ENCODE measurements at places on chromosomes 4 and X.

DNA sequence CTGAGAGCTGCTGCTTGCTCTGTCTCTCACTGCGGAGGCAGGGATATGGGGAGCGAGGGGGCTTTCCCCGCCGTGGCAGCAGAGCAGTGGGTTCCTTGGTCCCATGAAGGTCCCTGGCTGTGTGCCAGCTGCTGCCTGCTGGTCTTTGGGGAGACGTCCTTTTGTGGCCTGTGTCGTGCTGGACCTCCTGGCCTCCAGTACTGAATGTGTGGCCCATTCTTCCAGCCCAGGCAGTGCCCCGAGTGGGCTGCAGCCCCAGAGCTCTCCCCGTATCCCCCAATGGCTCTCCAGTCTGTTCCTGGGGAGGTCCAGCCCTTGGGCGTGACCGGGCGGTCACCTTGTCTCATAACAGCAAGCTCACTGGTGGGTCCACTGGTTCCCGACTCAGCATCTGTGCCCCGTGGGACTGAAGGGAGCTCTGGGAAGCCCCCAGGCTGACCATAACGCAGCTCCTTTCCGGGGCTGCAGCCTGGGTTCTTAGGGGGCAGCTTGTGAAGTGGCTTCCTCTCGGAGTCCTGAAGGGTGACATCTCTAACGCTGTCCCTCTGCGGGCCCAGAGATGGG is 115.6 kb downstream of the SMIM20 start:
- no peak for DNase-seq

DNA sequence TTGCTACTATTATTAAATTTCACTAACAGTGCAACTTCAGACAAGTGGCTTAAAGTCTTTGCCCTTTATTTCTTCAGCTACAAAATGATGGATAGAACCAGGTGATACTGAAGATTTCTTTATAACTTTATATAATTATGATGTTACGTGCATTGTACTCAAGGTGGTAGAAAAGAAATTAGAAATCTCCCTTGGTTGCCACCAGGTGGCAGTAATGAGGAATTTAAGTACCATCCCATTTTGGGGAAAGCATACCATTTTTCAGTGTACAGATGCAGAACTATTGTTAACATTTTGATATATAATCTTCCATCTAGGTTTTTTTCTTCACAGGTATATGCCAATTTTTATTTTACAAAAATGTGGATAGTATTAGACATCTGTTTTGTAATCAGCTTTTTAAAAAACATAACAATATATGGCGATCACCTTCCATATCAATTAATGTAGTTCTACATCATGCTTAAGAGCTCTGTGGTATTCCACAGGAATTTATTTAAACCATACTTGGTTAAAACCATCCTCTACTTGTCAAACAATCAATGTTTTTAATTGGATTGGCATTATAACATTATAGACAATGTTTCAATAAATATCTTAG is 37.7 kb upstream of the RAB33B start:
- DNase-seq: no peak

GRCh38 chr4:24266951-24267722 is 317.2 kb downstream of the DHX15 start:
- DNase-seq: no peak

DNA sequence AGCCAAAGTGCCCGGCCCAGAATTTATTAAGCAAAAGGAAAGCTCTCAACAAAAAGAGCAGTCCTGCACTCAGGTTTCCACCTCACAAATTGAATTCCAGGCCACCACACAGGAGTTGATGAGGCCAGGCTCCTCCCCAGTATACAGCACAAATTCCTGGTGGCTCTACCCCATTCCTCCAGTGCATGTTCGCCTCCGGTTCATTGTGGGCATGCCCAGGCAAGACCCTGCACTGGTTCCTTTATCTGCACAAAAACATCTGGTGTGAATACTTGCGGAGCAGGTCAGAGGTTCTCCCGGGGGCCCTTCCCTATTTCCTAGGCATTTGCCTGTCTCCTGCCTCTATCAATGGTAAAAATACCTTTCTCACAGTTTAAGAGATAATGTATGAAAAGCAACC is 195.2 kb upstream of the ANXA10 start:
- DNase-seq: no peak

DNA sequence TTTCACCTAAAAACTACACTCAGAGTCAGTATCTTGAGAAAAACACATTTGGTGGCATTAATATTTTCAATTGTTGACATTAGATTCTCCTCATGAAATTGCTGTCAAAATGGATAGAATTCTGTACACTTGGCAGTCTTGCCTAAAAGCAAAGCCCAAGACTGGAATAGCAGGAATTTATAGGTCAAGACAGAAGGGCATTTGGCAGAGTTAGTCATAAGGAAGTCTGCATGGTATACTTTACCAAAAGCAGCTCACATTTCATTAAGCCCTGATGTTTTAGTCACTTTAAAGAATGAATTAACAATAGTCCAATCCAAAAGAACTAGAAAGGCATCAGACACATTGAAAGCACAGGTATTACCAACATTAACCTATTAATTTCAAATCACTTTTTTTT is 7.1 kb downstream of the CCDC160 start:
- no peak for DNase-seq

DNA sequence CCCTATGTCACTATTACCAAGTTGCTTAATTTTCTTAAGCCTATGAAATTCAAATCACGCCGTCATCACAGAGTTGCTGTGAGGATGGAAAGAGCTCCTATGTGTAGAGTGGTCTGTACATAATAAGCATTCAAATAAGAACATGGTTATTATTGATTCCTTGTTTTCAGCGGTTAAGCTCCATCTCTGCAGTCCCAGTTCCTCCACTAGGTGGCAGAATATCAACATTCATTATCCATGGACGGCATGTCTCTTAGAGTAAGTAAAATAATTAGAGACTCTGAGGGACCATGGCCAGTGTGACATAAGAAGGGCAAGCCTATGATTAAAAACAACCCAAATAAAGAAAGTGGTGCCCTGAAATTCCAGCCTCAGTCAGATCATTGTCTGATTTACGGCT is 132.5 kb upstream of the NHS start:
- no peak for DNase-seq

GRCh38 chr4:76029300-76029699 is 6.0 kb upstream of the CXCL10 start:
- no peak for DNase-seq

DNA sequence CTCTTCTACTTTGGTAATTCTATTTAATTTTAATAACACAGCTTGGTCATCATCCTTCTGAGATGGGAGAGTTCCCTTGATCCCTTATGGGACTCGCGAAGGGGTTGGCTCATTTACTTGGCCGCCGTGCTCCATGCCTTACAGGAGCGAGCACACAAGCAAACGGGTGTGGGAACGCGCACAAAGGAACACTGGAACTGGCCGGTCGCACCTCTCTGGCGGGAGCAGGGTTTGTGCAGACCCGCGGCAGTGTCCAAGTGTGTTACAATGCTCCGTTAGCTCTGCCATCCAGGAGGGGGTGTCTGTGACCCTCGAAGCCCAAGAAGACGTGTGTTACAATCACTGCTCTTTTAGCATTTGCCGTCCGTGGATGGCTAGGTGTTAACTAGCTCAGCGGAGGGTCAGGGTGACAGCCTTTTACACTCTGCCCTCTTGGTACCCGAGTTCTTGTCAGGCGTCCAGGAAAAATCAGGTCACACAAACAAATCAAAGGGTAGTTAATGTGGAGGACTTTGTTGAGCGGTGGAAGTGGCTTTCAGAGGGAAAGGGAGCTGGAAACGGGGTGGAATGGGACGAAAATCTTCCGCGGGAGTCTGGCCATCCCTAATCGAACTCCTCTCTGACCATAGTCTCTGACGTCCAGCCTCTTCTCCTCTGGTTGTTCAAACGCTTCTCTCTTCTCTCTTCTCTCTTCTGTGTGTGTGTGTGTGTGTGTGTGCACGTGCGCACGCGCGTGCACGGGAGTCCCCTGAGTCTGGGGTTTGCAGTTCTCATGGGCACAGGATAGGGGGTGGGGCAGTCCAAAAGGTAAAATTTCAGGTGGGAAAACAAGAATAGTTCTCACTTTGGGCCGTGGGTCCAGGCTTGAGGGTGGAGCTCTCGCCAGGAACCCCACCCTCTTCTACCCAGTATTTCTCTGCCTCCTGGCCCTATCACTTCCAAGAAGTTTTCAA is 76.3 kb downstream of the SLC10A7 start:
- peak; percentile 20 for DNase-seq

DNA sequence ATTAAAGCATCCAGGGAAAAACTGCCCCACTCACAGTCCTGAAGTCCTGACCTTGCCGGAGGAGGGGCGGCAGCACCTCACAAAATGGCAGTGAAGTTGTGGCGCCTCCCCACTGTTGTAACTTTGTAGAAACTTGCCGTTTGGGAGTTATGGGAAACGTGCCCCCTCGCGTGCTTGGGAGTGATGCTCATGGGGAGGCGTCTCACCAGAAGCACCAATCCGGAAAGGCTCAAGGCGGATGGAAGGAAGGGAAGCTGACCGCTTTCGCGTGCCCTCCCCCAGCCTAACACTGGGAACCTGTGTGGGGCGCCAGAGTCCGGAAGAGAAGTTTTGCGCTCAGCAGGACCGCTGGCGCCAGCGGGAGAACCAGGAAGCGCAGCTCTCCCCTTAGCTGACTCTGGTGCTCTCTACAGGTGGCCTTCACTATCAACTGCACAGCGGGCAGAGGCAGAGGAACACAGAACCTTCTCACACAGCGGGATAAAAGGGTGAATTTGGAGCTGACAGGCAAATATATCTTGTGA is at the start of the genes CT45A10 and SAGE1:
CT45A10 (minus strand) TSS at position 151 of the 524 bp plus-strand sequence. CDS start 8,100 bp downstream, outside the sequence.
SAGE1 (plus strand) TSS at position 423 of the 524 bp plus-strand sequence. CDS start 2,527 bp downstream, outside the sequence.
- DNase-seq: no peak

DNA sequence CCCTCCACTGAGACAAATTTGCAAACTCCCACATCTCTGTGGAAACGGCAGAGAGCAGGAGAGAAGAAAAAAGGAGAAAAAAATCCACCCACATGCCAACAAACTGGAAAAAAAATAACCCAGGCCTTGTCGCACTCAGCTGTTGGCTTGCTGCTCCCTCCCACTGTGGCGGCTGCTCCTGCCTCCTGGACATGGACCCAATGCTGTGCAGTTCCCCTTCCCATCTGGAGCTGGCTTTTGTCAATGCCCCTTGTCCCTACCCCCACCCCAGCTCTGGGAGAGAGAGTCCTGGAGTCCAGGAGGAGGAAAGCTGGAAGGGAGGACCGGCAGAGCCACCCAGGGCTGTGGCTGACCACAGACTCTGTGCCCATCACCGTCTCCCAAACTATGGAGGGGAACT is 50.8 kb upstream of the IQSEC2 start:
- no peak for DNase-seq

DNA sequence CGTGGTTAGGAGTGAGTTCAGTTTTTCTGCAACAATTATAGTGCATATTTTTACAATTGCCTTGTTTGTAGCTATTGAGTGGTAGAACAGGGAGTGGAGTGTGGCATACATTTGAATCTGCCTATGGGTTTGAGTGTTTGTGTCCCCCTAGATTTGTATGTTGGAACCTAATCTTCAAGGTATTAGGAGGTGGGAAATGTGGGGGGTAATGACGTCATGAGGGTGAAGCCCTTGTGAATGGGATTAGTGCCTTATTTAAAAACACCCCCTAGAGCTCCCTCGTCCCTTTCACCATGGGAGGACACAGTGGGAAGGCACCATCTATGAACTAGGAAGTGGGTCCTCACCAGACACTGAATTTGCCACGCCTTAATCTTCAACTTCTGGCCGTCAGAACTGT is 819.6 kb downstream of the NLGN4X start:
- no peak for DNase-seq

GRCh38 chr4:53809816-53810215 is 218.5 kb upstream of the LNX1 start:
- DNase-seq: no peak

- DNase-seq: no peak
Observed at GRCh38 chrX:22135994-22136684, 104.0 kb downstream of the PHEX start.

GRCh38 chrX:154799556-154800348 is 5.5 kb downstream of the MPP1 start:
- no peak for DNase-seq

- DNase-seq: peak; percentile 52
Observed at GRCh38 chr4:675036-675882, 917 bp downstream of the MYL5 start.

DNA sequence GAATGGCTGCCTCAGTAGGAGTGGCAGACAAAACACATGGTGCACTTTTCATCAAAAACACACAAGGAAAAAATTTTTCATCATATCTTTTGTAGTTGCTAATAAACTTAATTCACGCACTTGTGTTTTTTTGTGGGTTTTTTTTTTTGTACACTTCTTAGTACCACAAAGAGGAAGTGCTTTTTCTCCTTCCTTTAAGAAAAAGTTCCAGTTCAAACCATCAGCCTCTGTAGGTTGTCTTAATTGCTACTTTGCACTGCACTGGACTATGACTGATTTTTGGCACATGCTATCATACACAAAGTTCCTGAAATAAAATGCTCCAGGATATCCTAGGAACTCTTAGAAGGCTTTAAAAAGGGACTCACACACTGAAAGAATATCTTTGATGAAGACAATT is at the start of gene PHEX:
PHEX (plus strand) TSS at position 242 of the 400 bp plus-strand sequence. CDS start 681 bp downstream, outside the sequence.
- DNase-seq: no peak

GRCh38 chrX:153628129-153628528 is 18.9 kb upstream of the DUSP9 start:
- DNase-seq: no peak

DNA sequence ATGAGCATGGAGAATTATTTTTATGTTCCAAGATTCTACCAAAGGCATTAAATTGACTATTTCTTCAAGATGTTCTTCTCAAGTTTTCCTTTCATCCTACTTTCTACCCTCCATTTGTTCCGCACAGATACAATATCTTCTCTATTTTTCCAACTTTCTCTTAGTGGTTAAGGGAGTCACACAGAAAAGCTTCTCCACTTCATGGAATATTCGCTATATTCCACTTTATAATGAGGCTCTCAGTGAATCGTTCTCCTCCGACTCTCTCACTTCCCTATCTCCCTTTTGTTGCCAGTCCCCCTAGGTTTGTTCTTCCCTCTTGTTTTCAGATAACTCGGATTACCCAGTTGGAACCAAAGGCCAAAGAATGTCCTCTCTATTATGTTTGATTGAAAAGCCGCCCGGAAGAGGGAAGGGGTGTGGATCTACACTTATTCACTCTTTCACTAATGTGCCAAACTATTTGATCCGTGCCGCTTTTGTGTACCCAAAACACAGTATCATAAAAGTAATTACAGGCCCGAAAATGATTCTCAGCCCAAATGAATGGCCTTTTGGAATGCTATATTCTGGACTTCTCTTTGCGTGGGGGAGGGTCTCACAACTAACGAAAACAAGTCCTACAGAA is 1.2 kb downstream of the SH3D19 start:
- DNase-seq: no peak

- DNase-seq: no peak
Observed at GRCh38 chrX:96182366-96182765, 502.3 kb upstream of the DIAPH2 start.

GRCh38 chrX:133789829-133790228 is 195.6 kb downstream of the GPC3 start:
- DNase-seq: no peak

DNA sequence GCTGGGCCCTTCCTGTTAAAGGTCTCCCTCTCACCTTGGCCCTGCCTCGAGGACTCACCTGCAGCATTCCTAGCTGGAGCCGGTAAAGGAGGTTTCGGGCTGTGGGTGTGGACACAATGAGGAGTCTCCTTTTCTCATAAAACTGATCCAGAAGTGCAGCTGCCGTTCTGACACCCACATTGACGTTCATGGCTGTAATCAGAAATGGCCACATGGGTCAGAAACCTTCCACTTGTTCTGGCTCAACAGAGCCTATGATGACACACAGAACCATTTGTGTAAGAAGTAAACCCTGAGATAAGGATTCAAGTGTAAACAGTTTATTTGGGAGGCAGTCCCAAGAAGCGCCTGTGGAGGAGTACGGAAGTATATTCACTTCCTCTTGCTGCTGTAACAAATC is 63.8 kb downstream of the SRPX start:
- no peak for DNase-seq

- no peak for DNase-seq
Observed at GRCh38 chrX:141278306-141278705, 36.0 kb upstream of the SPANXC start.

Measured in Right ventricle myocardium superior (tissue), 1 donor.